T-cell (primary cell): ENCODE measurements at places on chromosomes 2 and 18. TPM values are rescaled to one million over a fixed set of nuclear protein-coding genes. Genes with fewer than 3 reads are reported as not detected.

AKAIN1 gene
- total RNA-seq: not detected

GDF7 gene
- total RNA-seq: 0.28 TPM

COPS8 gene
- total RNA-seq: 40.3 TPM

SAG gene
- not detected for total RNA-seq

POTEC gene
- not detected for total RNA-seq

ZNF2 gene
- total RNA-seq: 1.8 TPM

KIAA2012 gene
- total RNA-seq: not detected

SALL3 gene
- not detected for total RNA-seq

INPP5D gene
- total RNA-seq: 108 TPM

UGT1A4 gene
- not detected for total RNA-seq

CDK5R2 gene
- not detected for total RNA-seq

STON1 gene
- 2.6 TPM for total RNA-seq

GBX2 gene
- total RNA-seq: not detected

SLC5A7 gene
- total RNA-seq: not detected

CPS1 gene
- 0.79 TPM for total RNA-seq

IL18R1 gene
- 4.8 TPM for total RNA-seq

CGREF1 gene
- total RNA-seq: 0.21 TPM

PLCL1 gene
- total RNA-seq: 16.8 TPM

TRIM43 gene
- total RNA-seq: not detected

INHBB gene
- 0.09 TPM for total RNA-seq

RESP18 gene
- total RNA-seq: not detected
